Activated T-cell treated with anti-CD3 and anti-CD28 coated beads, Interleukin-2, amount 50 U/mL, for 72 hours (primary cell): ENCODE measurements at places on chromosomes 1 and 21. TPM values are rescaled to one million over a fixed set of nuclear protein-coding genes. Genes with fewer than 3 reads are reported as not detected.

DNA sequence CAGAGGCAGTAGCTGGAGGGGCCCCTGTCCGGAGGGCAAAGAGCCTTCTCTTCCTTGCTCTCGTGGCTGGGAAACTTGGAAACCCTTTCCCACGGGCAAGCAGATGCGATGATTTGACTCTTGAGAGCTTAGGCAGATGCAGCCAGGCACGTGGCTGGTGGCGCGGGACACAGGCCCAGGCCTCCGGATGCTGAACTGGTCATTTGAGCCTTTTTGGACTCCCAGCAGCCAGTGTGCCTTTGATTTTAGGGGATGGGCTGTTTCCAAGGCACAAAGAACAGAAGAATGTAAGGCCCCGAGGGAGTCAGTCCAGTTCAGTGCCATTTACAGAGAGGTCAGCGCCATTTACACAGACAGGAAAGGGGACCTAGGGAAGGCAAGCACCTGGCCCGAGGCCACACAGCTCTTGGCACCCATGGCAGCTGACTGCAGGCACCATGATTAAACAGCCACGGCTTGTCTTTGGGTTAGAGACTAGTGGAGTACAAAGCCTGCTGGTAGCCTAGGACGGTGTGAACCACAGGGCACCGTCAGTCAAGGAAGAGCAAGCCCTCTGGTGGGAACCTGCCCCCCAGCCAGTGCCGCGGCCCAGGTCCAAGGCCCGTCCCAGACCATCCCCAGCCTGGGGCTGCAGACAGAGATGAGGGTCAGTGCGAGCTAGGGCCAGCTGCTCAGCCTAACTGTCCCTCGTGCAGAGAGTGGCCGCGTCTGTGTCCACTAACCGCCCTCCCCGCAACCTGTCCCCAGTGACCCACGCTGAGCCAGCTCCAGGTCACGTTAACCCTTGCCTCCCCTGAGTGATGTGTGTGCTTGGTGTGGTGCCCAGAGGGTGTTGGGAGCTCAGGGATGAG lies 20.4 kb upstream of the CCDC27 start:
- H3K27ac ChIP-seq, result no peak overlapping the region
- H3K4me1 ChIP-seq, result no peaks in the 10 kb centered on the region
- H3K36me3 ChIP-seq, result no peaks in the 10 kb centered on the region
- peaks cover 8% of the 10 kb centered on the region for H3K27me3 ChIP-seq
- no peak for DNase-seq

- H3K4me3 ChIP-seq, result no peak overlapping the region
- H3K36me3 ChIP-seq, result no peaks in the 10 kb centered on the region
- H3K27ac ChIP-seq, result no peak overlapping the region
- DNase-seq, result no peak
Observed at GRCh38 chr1:202217516-202217915, 23.9 kb downstream of the LGR6 start.

DNA sequence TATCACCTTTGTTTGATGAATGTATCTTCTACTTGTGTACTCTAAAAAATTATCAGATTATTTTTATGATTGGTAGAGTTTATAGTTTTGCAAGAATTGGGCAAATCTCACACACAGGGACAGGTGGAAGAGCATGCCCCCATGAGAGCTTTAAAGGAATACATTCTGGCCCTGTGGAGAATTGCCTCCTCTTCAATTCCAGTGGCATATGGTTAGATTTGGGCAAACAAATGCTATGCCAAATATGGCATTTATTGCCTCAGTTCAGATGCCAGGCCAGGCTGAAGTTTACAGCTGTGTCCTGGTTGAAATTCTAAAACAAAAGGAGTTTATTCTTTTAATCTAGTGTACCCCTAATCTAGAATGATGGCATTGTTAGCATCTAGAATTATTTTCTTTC lies 162.4 kb upstream of the CACYBP start:
- H3K4me3 ChIP-seq, result no peak overlapping the region
- peaks cover 6% of the 10 kb centered on the region for H3K4me1 ChIP-seq
- no peaks in the 10 kb centered on the region for H3K27me3 ChIP-seq
- no peak overlapping the region for H3K27ac ChIP-seq

DNA sequence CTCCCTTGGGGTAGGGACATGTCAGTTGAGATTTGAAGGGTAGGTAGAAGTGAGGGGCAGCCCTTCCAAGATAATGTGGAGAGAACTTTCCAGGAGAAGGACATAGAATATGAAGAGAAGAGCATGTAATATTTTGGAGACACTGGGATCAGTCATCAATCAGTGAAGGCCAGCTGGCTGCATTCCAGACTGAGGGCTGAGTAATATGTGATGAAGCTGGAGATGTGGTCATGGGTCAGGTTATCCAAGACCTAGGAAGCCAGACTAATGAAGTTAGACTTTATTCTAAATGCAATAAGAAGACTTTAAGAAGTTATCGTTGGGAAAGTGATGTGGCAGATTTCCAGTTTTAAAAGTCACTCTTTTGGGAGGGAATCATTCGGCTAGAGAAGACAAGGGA lies 262.0 kb downstream of the HMCN1 start:
- H3K4me3 ChIP-seq, result no peak overlapping the region
- H3K27me3 ChIP-seq, result no peaks in the 10 kb centered on the region
- H3K27ac ChIP-seq, result no peak overlapping the region
- H3K36me3 ChIP-seq, result no peaks in the 10 kb centered on the region
- no peaks in the 10 kb centered on the region for H3K4me1 ChIP-seq
- no peak for DNase-seq

Gene SLC35F3
- total RNA-seq, result 2.4 TPM
